ENCODE measurements at places on chromosomes 12 and 14.

DNA sequence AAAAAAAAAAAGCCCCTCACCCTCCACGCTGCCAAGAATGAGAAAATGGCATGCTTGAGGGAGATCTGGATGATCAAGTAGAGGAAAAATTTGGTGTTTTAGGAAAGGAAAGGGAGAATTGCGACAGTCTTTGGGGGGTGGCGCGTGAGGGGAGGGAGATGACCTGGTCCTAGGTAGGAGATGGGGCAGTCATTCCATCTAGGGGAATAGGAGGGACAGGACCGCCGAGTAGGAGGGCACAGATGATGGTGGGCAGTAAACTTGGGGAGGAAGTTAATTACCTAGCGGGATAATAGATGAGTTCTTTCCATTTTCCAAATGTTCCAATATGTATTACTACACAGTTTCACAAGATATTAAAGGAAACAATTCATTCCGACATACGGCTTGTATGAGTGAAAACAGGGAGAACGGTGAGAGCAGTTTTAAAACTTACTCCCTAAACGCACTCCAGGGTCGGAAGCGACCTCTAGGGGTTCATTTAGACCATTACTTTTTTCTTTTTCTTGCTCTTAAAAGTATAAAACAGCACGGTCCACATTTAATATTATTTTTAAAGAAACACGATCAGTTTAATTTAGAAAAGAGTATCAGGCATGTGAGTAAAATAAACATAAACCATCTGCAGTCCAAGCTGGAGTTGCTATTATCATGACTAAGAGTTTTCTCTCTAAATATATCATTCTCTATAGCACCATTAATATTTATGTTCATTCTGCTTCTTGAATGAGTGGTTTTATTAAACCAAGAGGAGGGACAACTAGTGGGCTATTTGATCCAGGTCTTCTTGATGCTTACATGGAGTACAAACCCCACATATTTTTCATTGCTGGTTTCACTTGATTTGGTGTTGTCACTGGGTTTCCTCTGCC lies 3.0 kb upstream of the FNTB start:
- peak; percentile 22 for DNase-seq

DNA sequence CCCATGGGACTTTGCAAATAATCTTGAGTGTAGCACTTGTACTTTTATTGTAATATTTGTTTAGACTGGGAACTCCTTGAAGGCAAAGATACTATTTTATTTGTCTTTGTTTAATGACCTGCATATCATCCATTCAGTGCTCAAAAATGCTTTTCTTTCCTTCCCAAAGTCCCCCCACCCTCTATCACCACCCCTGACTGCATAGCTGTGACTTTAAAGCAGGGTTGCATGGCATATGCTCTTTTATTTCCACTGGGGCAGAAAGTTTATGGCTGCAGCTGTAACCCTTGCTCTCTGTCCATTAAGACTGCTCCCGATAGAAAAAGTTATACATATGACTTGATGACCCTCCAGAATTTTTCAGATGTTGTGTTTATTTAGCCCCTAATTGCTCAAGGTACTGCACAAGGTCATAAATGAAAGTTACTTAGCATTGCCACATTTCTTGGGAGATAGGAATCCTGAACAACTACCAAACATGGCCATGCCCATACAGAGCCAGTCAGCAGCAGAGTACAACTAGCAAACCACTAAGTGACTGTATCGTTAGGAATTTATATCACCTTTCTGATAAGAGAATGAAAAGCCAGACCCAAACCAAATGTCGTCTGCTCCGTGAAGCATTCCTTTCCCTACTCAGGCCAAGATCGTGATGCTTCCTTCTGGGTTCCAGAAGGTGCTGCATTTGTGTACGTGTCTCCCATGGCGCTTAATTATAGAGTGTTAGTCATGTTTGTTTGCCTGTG lies 114.3 kb downstream of the DIP2B start:
- no peak for DNase-seq

GRCh38 chr14:85468816-85469215 lies 61.1 kb upstream of the FLRT2 start:
- DNase-seq = no peak

GRCh38 chr14:71444030-71444822 lies 488.0 kb upstream of the RGS6 start:
- DNase-seq = no peak

DNA sequence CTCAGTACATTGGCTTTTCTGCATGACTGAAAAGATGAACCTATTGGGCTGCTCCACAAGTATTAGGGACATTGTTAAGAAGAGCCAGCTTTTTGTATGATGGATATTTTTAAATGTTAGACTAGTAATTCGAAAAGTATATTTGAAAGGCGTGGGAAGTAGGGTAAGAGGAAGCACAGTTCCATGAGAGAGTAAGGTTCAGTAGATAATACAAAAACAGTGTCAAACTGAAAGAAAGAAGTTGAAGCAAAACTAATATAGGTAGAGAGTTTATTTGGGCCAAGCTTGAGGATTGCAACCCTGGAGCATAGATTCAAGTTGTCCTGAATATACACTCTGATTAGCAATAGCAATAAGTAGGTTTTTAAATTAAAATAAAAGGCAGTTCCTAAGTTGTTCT lies 193.9 kb downstream of the RASSF9 start:
- no peak for DNase-seq

- no peak for DNase-seq
Measured at GRCh38 chr14:98233656-98234055, 1038.3 kb downstream of the BCL11B start.
